ENCODE measurements at places on chromosomes 1 and 21.

GRCh38 chr1:8297245-8297644, 20.7 kb upstream of the SLC45A1 start:
- no peak for DNase-seq

- DNase-seq: no peak
Measured at GRCh38 chr1:236288620-236288976, 6.8 kb upstream of the ERO1B start.

- DNase-seq: no peak
Measured at GRCh38 chr1:4066860-4067599, 167.0 kb upstream of the C1orf174 start.

GRCh38 chr1:165890684-165891083, 63.3 kb downstream of the UCK2 start:
- no peak for DNase-seq

DNA sequence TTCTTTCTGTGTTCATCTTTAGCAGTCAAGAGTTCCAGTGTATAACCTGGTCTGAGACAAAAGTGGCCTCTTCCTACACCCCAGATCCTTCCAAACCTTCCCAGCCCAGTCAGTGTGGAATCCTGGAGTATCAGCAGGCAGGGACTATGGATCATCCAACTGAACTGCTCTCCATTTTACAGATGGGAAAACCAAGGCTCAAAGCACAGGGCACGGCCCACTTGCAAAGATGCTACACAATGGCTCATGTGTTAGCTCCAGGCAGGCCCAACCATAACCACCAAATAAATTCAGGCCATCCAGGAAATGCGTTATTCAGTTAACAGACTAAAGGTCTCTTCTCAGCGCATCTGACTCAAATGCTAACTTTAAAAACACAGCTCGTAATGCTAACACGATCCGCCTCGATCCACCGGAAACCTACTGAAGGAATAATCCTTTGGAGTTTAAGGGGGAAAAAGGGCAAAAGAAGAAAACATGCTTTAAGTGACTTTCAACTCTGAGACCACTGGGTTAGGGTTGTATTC, 7.1 kb downstream of the GLIS1 start:
- no peak for DNase-seq

DNA sequence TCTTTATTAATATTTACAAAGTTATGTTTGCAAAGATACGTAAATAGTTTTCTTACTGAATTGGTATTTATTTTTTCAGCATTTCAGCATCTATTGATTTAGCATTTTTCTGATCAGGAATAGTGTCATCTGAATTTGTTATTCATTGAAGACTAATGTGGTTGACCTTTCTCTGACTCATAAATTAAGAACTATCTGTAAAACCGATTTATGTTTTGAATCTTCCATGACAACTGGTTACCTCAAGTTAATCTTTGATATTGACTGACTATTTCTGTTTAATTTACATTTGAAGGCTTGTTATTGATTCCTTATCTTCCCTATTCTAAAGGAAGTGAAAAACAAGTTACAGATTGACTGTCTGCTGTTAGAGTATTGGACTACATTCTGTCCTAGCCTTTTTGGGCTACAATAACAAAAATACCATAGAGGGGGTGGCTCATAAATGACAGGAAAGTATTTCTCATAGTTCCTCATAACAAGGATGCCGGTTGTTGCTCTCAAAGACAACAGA, 1131.4 kb downstream of the PLA2G4A start:
- DNase-seq: no peak

DNA sequence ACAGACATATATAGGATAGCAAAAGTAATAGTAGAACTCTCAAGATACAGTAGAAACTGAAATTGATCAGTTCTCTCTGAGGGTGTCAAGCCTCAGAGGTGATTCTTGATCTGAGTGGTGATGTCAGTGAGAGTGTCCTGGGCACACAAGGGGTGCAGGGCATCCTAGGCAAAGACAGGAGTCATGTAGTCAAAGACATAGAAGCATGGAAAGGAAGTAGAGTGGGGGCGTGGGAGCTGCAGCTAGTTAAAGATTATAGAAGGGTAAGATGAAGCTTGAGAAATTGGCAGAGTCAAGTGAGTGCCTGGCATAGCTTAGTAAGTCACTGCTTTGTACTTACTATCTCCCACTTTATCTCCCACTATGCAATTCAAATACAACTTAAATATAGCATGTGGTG, 22.8 kb downstream of the CDC7 start:
- DNase-seq: no peak

All from CD4-positive, alpha-beta T cell treated with Interleukin-2 at 100 ng/mL for 4 hours (primary cell).